ENCODE measurements at places on chromosomes 7 and 10.
A peak's percentile ranks its signal among the peaks of the same experiment; 100 is the strongest.

GRCh38 chr7:101113836-101114235, 13.1 kb upstream of the SERPINE1 start:
- no peak for DNase-seq

- DNase-seq = no peak
Observed at GRCh38 chr7:1246160-1246870, 13.6 kb downstream of the UNCX start.

- no peak for DNase-seq
Observed at GRCh38 chr10:4215485-4215884, 430.5 kb upstream of the KLF6 start.

DNA sequence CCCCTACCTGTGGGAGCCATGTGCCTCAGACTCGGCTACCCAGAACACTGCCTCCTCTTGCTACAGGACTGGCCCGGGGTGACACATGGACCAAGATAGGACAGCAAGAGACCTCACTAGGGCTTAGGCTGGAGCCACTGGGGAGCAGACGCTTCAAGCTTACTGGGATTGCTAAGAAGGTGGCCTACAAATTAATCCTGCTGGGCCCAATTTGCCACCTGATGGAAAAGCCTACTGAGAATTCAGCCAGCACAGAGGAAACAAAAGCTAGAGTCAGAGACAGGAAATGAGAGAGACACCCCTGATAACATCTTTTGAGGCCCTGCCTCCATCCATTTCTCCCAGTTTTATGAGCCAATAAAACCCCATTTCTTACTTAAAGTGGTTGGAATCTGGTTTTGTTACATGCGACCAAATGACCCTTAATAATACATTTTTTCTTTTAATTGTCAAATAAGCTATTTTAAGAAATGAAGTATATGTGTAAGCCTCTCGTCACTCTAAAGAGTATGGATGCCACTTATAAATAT, 282.1 kb downstream of the CXCL12 start:
- DNase-seq = no peak

- no peak for DNase-seq
Observed at GRCh38 chr10:44300666-44301649, 83.9 kb downstream of the CXCL12 start.

- DNase-seq = no peak
Observed at GRCh38 chr7:46468753-46469356, 547.8 kb upstream of the IGFBP3 start.

- DNase-seq = no peak
Observed at GRCh38 chr10:12730809-12731519, 270.5 kb downstream of the CCDC3 start.

GRCh38 chr7:115864082-115864481, 166.5 kb downstream of the TFEC start:
- no peak for DNase-seq

DNA sequence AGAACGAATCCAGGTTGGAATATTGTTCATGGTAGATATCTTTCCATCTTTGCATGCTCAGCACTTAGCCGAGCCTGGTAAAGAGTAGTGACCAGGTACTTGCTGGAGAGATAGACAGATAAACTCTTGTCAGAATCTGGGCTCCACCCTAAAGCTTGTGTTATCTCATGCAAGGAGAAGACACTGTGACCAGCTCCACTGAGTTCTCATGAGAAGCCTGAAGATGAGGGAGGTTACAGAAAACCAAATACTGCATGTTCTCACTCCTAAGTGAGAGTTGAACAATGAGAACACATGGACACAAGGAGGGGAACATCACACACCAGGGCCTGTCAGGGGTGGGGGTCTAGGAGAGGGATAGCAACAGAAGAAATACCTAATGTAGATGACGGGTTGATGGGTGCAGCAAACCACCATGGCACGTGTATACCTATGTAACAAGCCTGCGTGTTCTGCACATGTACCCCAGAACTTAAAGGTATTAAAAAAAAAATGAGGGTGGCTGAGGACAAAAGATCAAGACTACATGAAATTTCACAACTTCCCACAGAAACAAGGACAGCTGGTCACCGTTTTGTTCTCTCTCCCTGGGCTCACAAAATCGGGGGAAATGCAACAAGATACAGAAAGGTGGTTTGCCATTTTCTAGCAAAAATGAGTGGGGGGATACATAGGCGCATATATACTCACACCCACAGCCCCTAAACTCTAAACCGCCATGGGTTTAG, 17.4 kb downstream of the DLG5 start:
- DNase-seq = no peak

DNA sequence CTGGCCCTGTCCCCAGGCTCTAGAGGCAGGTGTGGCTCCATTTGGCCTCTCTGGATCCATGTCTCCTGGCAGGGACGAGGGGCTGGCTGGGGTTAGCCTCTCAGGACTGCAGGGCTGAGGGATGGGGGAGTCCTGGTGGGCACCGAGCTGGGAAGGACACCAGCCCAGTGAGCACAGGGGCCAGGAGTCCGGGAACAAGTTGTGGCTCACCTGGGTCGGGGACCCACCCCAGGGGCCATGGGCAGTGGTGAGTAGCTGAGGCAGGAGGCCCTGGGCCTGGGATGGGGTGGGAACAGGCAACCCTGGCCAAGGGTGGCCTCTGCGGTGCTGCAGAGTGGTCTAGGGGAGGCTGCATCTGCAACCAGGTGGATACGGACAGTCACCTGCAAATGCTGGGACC, 24.1 kb downstream of the ANTXRL start:
- no peak for DNase-seq

- no peak for DNase-seq
Observed at GRCh38 chr7:94849636-94850208, 57.7 kb upstream of the PPP1R9A start.

DNA sequence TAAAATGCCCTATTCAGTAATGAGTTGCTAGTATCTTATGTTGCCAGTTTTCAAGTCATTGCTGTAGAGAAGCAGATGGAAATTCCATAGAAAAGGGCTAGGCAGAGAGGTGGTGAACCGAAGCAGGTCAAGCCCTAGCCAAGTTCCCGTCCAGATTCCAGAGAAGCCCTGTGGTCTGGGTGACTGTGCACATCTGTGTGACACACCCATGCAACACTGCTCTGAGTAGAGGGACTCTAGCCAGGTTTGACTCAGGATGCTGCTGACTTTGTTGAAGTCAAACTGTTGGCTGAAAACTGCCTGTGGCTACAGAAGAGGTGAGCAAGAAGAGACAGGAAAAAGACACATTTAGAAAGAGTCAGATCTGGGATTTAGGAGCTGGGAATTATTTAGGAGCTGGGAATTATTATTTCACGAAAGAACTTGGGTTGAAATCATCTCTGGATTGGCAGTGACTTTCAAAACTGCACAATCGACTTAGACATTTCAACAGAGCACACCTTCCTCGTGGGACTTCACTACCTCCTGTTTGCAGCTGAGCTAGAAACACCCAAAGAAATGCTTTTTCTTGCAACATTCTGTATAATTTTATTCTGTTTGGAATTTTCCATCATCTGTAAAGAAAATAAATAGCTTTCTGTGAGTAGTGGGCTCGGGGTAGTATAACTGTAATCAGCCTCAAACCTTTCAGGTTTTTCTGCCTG, 149.1 kb upstream of the PRKCQ start:
- DNase-seq = no peak

GRCh38 chr7:82241356-82241755, 202.2 kb downstream of the CACNA2D1 start:
- no peak for DNase-seq

- peak; percentile 11 for DNase-seq
Observed at GRCh38 chr7:155644971-155645509, 579 bp downstream of the RBM33 start.

DNA sequence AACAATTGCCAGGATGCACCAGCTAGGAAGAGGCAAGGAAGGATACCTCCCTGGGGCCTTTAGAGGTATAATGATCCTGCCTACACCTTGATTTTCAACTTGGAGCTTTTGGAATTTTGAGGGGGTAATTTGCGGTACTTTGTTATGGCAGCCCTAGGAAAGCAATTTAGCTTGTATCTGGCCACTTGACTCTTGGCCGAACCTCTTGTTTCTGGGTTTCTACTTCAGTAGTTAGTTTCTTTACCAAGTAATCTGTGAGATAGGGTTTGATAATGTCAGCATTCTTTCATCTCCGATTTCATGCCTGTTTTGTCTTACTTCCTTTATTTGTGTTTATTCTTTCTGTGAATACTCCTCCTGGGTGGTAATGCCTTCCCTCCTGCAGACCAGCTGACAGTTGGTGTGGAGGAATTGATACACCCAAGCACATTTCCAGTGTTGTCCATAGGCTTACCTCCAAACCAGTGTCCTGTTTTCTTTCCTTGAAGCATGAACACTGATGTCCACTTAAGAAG, 163.7 kb downstream of the SND1 start:
- no peak for DNase-seq

GRCh38 chr10:23314835-23315239, 29.8 kb downstream of the C10orf67 start:
- no peak for DNase-seq

GRCh38 chr10:128563387-128563786, 437.2 kb upstream of the MKI67 start:
- DNase-seq = no peak

DNA sequence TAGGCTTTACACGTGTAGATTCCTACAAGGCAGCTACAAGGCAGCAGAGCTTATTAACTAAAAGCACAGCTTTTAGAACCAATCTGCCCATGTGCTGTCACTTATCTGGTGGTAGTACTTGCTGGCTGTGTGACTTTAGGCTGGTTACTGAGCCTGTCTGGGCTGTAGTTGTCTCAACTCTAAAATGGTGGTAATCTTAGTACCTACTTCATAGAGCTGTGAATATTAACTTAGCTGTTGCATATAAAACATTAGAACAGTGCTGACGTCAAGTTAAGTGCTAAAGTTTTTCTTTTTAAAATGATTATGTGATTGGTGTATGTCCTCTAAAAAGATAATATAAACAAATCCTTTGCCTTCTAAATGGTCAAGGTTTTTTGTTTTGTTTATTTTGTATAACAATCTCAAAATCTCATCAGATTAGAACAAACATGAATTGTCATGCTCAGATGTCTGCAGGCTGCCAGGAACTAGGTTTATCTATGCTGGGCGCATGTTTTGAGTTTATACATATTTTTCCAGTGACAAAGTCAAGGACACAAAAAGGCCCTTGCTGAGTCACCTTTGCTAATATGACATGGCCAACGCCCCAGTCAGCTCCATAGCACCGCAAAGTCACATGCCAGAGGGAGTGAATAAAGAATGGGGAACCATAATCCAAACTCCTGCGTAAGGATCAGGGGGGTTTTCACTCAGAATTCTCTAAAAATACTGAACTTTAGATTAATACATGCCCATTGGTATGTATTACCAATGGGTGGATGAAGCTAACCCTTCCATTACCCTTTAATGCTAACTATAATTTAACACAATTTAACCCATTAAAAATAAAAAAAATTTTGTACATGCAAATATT, 39.8 kb upstream of the ARL4A start:
- no peak for DNase-seq

DNA sequence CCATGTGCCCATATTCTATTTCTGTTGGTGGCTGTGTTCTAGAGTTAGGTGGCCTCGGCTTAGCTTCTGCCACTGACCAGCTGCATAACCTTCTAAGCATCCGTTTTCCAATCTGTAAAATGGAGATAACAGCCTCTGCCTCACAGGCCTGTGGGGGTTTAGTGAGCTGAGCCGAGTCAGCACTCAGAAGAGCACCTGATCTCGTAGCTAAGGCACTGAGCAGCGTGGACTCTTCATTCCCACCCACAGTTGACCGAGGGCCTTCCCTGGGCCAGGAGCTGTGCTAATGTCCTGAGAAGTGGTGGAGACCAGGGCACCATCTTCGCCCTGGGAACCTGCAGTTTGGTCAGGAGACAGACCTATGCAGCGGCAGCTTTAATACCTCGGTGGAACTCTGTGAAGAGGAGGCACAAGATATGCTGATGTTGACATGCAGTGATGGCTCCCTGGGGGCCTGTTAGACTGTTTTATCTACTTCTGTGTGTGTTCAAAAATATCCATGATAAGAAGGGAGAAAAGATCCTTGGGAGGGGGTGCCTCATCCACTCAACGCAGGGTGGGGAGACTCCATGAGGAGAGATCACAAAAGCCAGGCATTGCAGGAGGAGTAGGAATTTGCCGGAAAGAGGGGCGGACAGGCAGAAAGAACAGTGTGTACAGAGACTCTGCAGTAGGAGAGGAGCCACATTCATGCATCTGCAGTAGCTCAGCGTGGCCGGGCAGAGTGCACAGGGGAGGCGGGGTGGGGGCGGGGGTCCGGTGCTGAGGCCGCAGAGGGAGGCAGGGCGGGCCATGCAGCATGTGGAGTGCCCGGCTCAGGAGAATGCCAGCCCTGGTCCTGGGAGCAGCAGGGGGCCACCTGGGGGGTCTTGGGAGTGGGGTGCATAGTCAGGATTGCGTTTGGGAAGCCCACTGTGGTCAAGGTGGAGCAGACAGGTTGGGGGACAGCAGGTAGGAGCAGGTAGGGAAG, 136.8 kb downstream of the C10orf105 start:
- DNase-seq = no peak

GRCh38 chr10:117552156-117552631, 9.6 kb downstream of the EMX2 start:
- no peak for DNase-seq

- no peak for DNase-seq
Observed at GRCh38 chr10:127873901-127874470, 18.8 kb downstream of the CLRN3 start.

GRCh38 chr10:74011770-74012169, 13.9 kb downstream of the VCL start:
- no peak for DNase-seq

GRCh38 chr7:73779517-73779916, 9.4 kb upstream of the CLDN3 start:
- DNase-seq = no peak

DNA sequence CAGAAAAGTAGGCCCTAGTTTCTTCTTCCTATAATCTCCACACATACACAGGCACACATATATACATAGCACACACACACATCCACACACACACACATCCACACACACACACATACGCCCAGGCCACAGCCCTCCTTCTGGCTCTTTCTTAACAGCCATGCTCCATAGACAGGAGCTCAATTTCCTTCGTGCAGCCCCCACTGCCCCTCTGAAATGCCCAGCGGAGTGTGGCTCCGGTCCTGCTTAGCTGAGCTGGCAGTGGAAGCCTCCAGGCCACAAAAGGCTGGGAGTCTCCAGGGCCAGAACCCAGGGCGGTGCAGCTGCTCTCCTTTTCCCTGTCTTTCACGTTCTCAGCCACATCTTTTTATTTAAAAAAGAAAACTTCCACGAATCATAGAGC, 282.9 kb upstream of the IGFBP3 start:
- DNase-seq = no peak

- DNase-seq = no peak
Observed at GRCh38 chr10:118799777-118800176, 45.0 kb upstream of the CACUL1 start.

GRCh38 chr7:128783143-128783861, 7.7 kb upstream of the OPN1SW start:
- no peak for DNase-seq

All from stimulated activated CD8-positive, alpha-beta memory T cell treated with anti-CD3 and anti-CD28 coated beads, Interleukin-15, amount 100 ng/mL, for 24 hours (primary cell).